ENCODE measurements at places on chromosomes 11 and 22.
A peak's percentile ranks its signal among the peaks of the same experiment; 100 is the strongest.

DNA sequence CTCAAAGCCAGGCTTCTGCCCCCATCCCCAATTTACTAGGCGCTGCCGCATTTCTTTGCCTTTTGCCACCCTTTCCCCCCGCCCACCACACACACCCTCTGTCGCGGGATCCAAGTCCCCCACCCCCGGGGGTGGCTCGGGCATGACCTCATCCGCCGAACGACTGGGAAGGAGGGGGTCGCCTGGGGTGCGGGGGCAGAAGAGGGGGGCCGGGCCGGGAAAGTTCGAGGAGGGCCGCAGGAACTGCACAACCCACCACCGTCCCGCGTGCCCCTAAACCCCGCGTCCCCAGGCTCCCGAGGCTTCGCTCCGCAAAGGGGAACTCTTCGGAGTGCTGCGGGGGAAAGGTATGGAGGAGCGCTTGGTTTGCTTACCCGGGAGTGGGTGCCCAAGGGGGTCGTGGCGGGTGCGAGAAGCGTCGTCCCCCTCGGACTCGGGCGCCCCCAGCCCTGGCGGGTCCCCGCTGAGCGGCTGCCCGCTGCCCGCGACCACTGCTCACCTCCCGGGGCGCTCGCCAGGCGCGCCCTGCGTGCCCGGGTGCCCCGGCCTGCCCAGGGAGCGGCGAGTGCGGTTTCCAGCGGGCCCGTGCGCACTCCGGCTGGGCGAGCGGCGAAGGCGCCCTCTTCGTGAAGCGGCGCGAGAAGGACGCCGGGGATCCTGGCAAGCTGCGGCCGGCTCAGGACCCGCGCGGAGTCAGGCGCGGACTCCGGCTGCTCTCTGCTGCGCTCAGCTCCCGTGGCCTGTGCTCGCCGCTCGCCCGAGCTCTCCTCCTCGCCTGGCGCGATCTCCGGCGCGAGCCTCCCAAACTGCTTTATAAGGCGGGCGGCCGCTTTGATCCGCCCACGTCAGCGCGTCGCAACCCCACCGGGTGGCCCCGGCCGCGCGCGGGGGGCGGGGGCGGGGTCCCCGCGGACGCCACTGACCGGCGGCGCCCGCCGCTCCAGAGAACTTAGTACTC, 4.0 kb upstream of the WNT11 start:
- peak; percentile 52 for DNase-seq

DNA sequence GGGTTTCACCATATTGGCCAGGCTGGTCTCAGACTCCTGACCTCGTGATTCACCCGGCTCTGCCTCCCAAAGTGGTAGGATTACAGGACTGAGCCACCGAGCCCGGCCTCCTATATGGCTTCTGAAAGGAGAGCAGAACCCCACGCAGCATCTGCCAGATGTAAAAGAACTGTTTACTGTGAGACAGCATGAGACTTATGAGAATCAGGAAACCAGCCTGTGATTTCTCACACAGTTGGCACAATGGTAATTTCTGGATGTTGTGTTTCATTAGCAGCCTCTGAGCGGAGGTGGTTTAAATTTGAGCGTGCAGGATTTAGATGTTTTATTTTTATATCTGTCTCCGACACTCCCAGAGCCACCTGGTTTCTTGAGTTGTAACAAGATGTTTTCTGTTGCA, 33.8 kb downstream of the CEP164 start:
- DNase-seq: no peak

DNA sequence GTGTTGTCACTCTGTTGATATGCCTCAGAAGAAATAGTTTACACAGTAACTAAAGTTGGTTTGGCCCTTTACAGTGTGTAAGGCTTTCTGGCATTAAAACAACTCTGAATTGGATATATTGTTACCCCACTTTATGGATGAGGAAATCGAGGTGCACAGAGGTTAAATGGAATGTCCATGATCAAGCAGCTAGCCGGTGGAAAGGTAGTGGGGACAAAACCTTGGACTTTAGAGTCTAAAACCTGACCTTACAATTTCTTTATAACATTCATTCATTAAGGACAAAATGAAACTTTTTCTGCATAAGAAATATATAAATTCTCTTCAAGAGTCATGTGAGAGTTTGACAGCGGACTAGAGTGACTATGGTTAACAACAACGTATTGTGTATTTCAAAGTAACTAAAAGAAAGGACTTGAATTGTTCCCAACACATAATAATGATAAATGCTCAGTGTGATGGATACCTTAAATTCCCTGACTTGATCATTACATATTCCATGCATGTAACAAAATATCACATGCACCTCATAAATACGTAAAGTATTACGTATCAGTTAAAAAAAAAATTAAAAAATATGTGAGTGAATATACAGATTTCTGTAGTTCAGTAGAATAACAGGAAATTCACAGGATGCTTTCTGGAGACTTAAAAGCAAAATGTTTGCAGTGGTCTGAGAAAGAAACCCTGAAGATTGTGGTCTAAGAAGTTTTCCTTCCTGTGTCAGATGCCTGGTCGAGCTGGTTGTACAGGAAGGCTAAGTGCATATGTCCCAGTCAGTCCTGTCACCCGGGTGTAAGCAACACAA, 51.0 kb downstream of the TEAD1 start:
- DNase-seq: no peak

- DNase-seq: peak; percentile 69
These were observed 14.4 kb downstream of the SCARF2 start for GRCh38 chr22:20423008-20423905.

DNA sequence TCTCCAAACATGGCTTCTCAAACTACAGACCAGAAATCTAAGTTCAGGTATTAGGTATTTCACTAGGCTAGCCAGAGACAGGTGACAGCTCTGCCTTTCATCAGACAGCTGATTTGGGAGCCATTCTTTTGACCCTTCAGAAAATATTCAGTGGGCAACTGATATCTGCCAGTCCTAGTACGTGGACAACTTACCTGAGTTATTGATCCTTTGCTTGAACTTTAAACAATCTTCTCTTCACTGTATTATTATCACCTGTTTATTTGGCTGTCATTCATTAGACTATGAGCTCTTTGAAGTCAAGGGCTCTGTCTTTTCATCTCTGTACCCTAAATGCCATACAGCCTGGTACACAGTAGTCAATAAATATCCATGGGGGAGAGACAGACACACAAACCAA, 17.2 kb downstream of the TRIM66 start:
- no peak for DNase-seq

DNA sequence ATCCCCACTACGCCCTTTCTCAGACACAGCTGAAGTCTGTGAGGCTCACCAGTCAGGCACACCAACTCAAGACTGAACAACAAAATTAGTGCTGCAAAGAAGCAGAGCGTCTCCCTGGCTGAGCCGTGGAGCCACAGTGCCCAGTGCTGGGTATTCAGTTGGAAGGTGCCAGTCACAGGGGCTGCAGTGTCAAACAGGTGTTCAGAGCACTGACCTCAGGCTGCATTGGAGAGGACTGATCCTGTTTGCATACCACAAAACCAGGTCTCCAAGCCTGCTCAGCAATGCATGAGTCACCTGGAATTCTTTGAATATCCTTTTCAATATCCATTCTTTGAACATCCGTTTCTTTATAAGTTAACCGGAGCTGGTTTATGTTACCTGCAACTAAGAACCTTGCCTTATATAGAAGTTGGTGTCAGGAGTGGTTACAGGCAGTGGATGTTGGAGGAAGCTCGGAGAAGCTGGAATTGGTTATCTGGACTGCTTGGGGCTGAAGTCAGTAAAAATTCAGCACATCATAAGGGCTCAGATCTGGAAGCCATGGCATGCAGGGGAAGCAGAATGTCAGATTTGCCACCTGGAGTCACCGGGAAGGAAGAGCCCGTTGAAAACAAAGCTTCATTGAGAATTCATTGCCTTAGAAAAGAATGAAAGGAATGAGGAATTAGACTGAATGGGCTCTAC, 30.3 kb downstream of the PDGFB start:
- DNase-seq: no peak

DNA sequence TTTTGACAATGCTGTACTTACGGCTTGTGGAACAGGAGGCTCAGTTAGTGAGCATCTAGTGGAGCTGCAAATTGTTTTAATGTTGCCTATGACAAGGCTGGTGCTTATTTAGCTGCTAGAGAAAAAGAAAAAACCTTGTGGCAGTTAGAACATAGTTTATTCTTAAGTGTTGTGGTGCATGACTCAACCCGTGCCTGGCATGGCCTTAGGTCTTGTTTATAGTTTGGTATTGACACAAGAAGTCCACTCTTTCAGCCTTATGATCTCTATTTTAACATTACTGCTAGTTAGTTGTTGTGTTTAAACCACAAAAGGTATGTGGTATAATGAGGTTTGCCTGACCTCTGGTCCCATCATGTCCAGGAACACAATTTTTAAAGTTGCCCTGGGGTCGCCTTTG, 744.6 kb downstream of the FAM181B start:
- no peak for DNase-seq

DNA sequence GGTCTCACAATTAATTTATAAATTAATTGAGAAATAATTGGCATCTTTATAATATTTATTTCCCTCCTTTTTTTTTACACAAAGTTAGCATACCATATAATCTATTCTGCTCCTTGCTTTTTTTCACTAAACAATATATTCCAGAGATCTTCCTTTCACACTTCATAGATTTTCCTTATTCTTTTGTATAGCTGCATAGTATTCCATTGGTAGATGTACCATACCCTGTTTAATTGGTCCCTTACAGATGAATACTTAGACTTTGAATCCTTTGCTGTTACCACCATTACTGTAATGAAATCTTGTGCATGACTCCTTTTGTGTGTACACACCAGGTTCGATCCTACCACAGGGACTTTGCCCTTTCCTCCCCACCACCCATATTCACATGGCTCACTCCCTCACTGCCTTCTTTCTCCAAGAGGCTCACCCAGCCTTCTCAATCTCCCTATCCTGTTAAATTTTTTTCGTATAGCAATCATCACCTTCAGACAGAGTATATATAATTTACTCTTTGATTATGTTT, 48.9 kb downstream of the RBX1 start:
- DNase-seq: no peak

- DNase-seq: no peak
These were observed 686 bp downstream of the USP2 start for GRCh38 chr11:119380827-119381180.

GRCh38 chr22:43343670-43344519, 723 bp upstream of the SCUBE1 start:
- DNase-seq: no peak

DNA sequence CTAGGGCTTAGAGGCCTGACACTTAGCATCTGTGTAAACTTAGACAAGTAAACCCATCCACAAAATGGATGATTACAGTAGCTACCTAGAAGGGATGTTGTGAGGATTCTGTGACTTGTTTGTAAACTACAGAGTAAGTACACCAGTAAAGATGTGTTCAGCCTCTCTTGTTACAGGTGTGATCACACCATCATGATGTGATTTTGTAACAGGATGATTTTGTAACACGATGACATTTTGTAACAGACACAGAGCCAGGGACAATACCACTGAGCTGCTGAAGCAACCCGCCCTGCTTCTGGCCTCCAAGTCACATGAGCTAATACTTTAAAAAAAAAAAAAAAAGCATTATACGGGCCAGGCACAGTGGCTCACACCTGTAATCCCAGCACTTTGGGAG, 17.0 kb downstream of the FADD start:
- DNase-seq: no peak

DNA sequence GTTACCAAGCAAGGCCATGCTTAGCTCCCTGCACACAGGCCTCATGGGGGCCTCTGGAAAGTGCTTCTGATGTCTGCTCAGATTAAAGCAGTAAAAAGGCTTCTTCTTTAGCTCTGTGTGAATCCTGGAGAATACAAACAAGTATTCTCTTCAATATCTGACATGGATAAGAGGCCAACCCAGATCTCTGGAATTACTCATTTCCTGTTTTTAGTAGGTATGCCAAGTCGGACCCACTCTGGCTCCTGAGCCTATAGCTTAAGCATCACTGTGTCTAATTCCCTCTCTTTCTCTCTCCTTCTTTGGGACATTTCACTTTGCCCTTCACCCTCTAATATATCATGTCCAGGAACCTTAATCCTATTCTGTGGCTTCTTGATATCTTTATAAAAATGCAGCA, 529.6 kb upstream of the CCDC90B start:
- no peak for DNase-seq

GRCh38 chr11:32225571-32226285, 134.9 kb downstream of the RCN1 start:
- DNase-seq: no peak

GRCh38 chr11:10122326-10123197, 171.5 kb downstream of the SBF2 start:
- no peak for DNase-seq

- DNase-seq: no peak
These were observed 73.8 kb upstream of the GAL start for GRCh38 chr11:68610452-68611116.

DNA sequence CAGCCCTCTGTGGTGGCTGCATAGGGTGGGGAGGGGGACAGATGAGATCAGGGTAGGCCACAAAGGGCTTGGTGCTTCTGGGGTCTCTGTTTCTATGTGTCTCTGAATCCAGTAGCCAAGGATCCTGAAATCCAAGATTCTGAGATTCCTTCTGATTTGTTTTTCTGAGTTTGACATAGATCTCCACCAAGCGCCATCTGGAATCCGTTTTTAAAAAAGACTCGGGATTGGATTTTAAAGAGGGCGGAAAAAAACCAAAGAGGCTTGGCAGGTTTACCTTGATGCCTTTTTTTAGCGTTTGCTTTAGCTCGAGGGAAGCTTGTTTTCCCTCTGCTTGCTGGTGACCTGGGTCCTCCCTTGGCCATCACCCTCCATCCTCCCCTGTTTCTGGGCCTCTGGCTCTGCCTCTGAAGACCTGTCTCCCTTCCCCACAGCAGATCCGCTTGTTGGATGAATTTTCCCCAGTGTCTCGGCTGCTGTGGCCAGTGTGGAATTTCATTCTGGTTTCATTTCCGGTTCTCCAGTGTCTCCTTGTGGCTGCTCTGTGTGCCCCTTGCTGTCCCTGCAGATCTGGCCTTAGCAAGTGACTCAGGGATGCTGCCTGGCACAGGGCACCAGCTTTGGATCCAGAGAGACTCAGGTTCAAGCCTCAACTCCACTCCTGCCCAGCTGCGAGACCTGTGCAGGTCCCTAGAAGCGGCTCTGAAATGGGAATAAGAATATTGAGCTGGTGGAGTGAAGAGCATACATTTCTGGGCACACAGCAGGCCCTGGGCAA, 15.1 kb downstream of the SYNGR1 start:
- DNase-seq: no peak

DNA sequence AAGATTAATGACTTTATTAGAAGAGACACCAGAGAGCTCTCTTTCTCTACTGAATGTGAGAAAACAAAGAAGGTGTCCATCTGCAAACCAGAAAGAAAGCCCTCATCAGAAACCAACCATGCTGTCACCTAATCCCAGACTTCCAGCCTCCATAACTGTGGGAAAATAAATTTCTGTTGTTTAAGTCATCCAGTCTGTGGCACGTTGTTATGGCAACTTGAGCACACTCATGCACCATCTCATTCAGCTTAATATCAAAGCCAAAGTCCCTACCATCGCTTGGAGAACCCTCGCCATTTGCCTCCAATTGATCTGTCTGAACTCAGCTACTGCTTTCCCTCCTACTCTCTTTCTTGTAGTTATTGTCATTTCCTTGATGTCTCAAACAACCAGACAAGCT, 766.1 kb upstream of the ARHGAP42 start:
- no peak for DNase-seq

Data from GM04504 (cell line).